ENCODE measurements at places on chromosomes 1 and 21.

DNA sequence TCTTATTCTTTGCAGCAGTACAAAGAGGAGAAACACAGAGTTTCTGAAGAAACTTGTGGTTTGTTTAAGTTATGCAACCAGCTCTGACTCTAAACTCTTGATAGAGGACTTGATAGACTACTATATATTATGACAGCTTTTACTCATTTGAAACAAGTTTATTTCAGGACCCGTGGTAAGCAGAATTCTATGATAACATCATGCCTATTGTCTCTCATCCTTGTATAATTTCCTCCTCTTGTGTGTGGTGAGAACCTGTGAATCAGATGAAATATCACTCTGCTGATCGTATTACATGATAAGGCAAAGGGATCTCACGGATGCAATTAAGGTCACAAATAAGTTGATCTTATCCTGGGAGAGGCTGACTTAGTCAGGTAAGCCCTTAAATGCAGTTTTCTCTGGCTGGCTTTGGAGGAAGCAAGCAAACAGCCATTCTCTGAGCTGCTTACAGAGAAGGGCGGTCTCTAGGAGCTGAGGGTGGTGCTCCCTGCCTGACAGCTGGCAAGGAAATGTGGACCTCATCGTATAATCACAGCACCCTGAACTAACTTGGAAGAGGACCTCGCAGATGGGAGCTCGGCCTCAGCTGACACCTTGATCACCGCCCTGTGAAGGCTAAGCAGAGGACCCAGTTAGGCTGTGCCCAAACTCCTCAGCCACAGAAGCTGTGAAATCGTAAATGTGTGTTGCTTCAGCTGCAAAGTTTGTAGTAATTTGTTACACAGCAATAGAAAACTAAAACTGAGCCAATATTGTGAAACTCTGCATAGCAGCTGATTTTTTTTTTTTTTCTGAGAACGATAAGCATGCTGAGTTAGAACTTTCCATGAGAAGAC lies 151.1 kb upstream of the DPT start:
- H3K27me3 ChIP-seq, result no peaks in the 10 kb centered on the region
- no peak overlapping the region for H3K4me3 ChIP-seq
- H3K4me1 ChIP-seq, result no peaks in the 10 kb centered on the region
- no peaks in the 10 kb centered on the region for H3K36me3 ChIP-seq
- DNase-seq, result no peak

DNA sequence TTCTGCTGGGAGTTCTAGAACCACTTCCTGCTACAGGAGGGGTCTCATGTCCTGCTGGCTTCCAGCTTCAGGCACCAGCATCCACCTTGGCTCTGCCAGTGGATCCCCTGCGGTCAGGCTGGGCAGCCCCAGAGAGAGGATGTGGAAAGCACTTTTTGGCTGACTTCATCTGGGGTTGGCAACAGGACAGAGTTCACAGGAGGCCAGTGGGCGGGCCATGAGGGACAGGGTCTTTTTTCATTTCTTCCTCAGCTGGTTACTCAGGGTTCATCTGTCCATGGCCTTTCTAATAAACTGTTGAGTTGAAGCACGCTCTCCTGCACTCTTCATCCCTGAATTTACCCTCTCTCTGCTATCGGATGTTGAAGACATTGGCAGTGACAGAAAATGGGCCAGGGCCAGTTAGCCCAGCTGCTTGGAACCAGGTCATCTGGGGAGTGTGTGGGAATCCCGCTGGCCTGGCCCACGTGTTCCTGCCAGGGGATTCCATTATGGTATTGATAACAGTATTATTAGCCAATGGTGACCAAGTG lies 45.2 kb downstream of the RPS6KA1 start:
- no peaks in the 10 kb centered on the region for H3K27me3 ChIP-seq
- H3K36me3 ChIP-seq, result peaks cover 56% of the 10 kb centered on the region
- H3K4me3 ChIP-seq, result no peak overlapping the region
- H3K27ac ChIP-seq, result peak overlapping the region; percentile 21

DNA sequence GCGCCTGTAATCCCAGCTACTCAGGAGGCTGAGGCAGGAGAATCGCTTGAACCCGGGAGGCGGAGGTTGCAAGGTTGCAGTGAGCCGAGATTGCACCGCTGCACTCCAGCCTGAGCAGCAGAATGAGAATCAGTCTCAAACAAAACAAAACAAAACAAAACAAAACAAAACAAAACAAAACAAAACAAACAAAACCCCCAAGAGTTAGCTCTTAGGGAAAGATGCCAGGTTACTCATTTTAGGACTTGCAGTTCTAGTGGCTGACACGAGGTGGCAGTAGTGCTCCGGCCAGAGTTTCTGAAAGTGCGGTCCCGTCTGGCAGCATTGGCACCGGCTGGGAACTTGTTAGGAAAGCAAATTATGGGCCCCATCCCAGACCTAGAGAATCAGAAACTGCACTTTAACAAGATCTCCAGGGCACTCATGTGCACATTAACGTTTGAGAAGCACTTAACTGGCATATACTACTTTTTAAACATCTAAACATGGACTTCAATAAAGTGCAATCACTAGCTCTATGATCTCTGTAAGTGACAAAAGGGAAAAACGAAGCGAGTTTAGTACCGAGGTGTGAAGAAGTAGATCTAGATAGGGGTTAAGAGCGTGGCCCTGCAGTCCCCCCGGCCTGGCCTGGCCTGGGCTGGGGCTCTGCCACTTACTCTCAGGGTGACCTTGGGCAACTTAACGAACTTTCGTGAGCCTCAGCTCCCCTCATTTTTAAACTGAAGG lies 41.9 kb upstream of the TNFRSF1B start:
- H3K27ac ChIP-seq, result peak overlapping the region; percentile 64
- peaks cover 20% of the 10 kb centered on the region for H3K4me1 ChIP-seq
- no peaks in the 10 kb centered on the region for H3K27me3 ChIP-seq

DNA sequence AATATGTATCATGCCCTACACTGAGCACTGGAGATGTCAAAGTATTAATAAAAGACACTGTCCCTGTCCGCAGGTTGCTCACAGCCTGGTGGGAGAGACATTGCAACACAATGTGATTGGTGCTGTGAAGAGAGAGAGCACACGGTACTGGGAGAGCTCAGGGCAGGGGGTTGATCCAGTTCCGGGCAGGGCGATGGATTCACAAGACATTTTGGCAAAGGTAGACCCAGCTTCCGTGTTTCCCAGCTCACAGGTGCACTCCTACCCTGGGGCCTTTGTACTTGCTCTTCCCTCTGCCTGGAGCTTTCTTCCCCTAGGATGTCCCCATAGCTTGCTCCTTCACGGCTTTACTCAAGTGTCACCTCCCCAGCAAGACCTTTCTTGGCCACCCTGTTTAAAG lies 1.4 kb downstream of the PLA2G5 start:
- DNase-seq, result no peak
- no peaks in the 10 kb centered on the region for H3K36me3 ChIP-seq

- H3K27me3 ChIP-seq, result peaks cover 71% of the 10 kb centered on the region
- DNase-seq, result no peak
- H3K36me3 ChIP-seq, result peaks cover 2% of the 10 kb centered on the region
- no peak overlapping the region for H3K4me3 ChIP-seq
Observed at GRCh38 chr1:18528616-18529015, 47.9 kb downstream of the KLHDC7A start.

DNA sequence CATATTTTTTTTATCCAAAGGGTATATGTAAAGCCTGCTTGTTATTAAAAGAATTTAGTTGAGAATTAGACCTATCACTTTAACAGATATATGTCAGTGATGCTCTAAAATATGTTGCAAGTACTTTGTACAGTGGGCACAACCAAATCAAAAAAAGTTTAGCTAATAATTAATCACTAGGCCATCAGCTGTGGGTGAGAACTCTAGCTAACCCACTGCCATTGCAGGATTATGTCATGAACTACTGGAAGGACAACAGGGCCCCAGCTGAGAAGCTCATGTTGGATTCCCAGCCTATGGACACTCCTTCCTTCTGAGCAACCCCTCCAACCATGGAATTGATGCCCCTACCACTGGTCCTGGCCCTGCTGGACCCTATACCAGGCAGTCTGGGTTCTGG lies 6.8 kb upstream of the CHIA start:
- no peak overlapping the region for H3K27ac ChIP-seq
- H3K4me1 ChIP-seq, result peaks cover 5% of the 10 kb centered on the region
- DNase-seq, result no peak
- peaks cover 5% of the 10 kb centered on the region for H3K27me3 ChIP-seq
- no peaks in the 10 kb centered on the region for H3K36me3 ChIP-seq

GRCh38 chr1:54884135-54884586 lies 2.8 kb downstream of the DHCR24 start:
- no peak overlapping the region for H3K4me3 ChIP-seq
- no peak overlapping the region for H3K27ac ChIP-seq
- H3K36me3 ChIP-seq, result peaks cover 5% of the 10 kb centered on the region
- H3K4me1 ChIP-seq, result peaks cover 20% of the 10 kb centered on the region

GRCh38 chr1:163709636-163710035 lies 387.9 kb downstream of the NUF2 start:
- no peak overlapping the region for H3K4me3 ChIP-seq
- H3K27ac ChIP-seq, result no peak overlapping the region
- H3K36me3 ChIP-seq, result no peaks in the 10 kb centered on the region

DNA sequence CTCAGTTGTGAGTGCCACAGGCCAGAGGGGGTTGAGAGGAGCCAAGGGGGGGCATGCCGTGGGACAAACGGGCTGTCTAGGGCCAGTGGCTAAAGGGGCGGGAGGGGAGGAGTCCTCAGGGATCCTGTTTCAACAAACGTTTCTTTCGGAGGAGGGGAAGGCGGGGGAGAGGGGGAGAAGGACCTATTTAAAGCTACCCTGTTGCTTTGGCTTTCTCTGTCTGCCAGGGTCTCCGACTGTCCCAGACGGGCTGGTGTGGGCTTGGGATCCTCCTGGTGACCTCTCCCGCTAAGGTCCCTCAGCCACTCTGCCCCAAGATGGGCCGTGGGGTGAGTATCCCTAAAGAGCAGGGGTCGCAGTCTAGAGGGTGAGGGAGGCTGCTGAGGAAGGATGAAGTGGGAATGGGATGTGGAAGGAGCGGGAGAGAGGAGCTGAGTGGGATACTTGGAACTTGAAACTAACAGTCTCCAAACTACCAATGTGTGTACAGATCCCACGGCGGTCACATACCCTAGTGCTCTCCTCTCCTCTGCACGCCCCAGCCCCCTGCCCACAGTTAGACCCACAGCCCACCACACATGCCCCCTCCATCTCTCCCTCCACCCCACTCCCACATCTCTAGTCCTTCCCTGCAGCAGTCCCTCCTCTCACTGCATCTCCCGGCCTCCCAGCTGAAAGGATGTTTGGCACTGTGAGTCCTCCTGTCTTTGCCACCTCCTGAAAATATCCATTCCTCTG lies at the start of gene ATP1A2:
TSS of gene ATP1A2 (plus strand) at position 215 of the 738 bp plus-strand sequence. CDS start at position 318, 103 bp downstream.
- H3K36me3 ChIP-seq, result no peaks in the 10 kb centered on the region
- H3K4me1 ChIP-seq, result no peaks in the 10 kb centered on the region
- peaks cover 72% of the 10 kb centered on the region for H3K27me3 ChIP-seq
- no peak for DNase-seq
- H3K27ac ChIP-seq, result no peak within 1 kb of the TSS

GRCh38 chr1:4668743-4669700 lies 14.6 kb downstream of the AJAP1 start:
- no peak for DNase-seq
- no peaks in the 10 kb centered on the region for H3K4me1 ChIP-seq
- no peaks in the 10 kb centered on the region for H3K36me3 ChIP-seq
- H3K4me3 ChIP-seq, result no peak overlapping the region

DNA sequence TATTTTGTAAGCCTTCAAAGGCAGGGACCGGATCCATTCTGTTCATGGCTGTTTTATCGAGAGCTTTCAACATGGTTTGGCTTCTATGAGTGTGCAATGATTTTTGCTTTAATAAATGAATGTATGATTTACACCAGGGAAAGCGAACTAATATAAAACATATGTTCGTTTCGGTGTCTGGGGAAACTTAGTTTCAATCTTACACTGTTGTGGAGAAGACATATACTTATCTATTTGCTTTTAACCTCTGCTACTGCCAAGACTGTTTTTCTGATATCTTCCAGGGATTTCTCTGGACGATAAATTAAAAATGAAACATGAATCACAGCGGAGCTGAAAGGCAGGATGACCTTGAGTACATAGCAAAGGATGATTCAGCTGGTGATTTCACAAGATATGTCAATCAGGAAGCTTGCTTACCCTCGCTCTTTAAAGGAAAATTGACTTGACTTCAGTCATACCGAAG lies 14.7 kb upstream of the CYYR1 start:
- no peak overlapping the region for H3K27ac ChIP-seq
- no peak overlapping the region for H3K4me3 ChIP-seq
- H3K36me3 ChIP-seq, result no peaks in the 10 kb centered on the region

DNA sequence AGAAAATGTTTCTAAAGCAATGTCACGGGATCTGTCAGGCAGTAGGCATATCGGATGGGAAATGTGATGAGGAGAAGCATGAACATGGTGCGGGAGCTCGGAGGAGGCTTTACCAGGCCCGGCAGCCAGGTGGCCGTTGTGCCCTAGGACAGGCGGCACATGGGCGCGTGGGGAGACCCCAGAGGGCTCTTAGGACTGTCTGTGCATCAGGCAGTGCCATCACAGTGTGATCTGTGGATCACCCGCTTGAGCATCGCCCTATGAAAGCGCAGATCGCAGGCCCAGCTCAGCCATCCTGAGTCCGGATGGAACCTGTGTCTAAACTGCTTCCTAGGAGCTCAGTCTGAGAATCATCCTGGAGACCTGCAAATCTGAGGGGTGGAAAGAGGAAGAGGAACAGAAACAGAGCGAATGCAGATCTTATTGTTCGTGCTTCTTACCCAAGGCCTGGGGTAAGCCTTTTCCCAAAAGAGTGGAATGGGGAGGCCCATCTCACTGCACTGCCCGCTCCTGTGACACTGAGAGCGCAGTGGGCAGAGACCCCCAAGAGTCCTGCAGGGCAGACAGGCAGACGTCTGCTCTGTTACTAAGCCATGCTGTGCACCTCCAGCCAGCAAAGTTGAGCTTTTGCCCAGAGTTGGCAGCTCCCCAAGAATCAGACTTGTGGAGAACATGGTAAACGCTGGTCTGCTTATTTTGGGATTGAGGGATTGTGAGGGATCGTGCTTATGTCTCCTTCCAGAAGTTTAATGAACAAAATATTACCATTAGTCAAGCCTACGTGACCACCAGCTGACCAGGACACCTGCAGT lies 251.0 kb downstream of the RHOU start:
- DNase-seq, result no peak
- H3K4me1 ChIP-seq, result no peaks in the 10 kb centered on the region
- H3K27me3 ChIP-seq, result no peaks in the 10 kb centered on the region
- no peak overlapping the region for H3K4me3 ChIP-seq
- H3K36me3 ChIP-seq, result no peaks in the 10 kb centered on the region

GRCh38 chr1:178528953-178529335 lies 16.0 kb downstream of the TEX35 start:
- no peak overlapping the region for H3K27ac ChIP-seq
- peaks cover 3% of the 10 kb centered on the region for H3K4me1 ChIP-seq
- no peaks in the 10 kb centered on the region for H3K27me3 ChIP-seq
- DNase-seq, result no peak

All from effector memory CD8-positive, alpha-beta T cell (primary cell).